ENCODE measurements at places on chromosomes 2 and 18.
A peak's percentile ranks its signal among the peaks of the same experiment; 100 is the strongest.

- no peak for DNase-seq
These were observed 21.1 kb downstream of the TBC1D8 start for GRCh38 chr2:101130081-101130480.

DNA sequence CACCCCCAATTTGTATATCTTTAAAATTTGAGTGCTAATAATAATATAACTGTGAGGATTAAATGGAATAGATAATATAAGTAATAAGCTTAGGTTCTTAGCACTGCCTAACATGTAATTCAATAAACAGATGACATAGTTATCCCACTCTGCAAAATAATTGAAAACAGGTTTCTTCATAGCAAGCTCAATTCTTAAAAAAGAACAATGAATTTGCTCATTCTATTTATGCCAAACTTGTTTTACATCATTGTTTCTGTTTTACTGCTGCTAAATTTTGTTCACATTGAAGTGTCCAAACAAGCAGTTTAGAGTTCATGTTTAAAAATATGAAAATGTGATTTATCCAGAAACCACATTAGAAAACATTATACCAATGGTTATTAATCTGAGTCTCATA is 217.0 kb downstream of the MBD5 start:
- DNase-seq: no peak

GRCh38 chr2:24024018-24024417 is 14.1 kb downstream of the MFSD2B start:
- no peak for DNase-seq

- no peak for DNase-seq
These were observed 202.2 kb downstream of the RNF152 start for GRCh38 chr18:61690418-61691138.

DNA sequence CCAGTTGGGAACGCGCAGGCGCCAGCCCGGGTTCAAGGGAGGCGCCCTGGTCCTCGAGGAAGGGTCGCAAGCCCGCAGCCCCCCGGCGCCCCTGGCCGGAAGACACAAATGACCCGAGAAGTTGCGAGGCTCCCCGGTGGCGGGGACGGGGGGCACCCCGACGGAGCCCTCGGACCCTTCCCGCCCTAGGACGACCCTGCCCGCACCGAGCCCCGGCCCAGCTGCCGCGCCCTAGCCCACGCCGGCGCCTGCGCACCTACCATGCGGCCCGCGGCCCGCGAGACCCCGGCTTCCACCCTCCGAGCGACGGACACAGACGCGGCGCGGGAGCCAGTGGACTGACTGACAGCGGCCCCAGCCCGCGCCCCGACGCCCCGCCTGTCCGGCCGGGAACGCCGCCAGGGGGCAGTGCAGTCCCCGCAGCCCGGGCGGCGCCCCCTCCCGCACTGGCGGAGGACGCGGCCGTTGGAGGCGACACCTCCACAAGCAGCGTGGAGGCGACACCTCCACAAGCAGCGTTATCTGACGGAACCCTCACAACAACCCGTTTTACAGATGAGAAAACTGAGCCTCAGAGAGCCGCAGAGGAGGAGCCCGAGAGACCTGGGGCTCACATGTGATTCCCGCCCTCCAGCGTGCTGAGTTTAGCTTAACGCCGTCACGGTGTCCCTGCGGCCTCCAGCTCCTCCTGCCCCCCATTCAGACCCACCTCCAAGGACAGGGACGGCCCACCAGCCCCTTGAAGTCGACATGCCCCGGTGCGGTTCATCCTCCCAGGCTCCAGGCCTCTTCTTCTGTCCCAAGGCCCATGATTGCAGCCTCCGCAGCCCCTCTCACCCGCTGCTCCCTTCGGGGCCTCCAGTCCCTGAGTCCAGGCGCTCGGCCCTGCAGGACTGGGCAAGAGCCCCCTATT is at the start of gene NMUR1:
NMUR1 (minus strand) TSS at position 347 of the 913 bp plus-strand sequence; CDS start at position 263, 84 bp downstream.
- peak; percentile 40 for DNase-seq

DNA sequence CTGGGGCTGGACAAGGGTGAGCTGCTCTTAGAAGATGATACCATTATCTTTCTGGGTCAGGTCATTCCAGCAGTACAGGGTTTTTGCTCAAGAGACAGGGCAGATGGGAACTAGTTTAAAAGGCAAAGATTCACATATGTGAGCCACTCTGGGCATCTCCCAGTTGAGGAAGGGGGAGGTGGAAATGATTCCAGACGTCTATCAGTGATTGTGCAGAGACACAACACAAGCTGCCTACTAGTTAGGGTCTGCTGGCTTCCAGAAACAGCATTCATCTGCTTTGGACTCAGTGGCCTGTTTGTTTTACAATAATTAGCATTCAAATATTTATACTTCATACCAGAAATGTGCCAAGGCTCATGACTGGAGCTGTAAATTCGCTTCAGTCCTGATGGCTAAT is 32.3 kb downstream of the ST6GAL2 start:
- no peak for DNase-seq

GRCh38 chr18:68152770-68153169 is 562.1 kb downstream of the TMX3 start:
- DNase-seq: no peak

GRCh38 chr2:64262071-64262470 is 117.9 kb upstream of the PELI1 start:
- DNase-seq: no peak

GRCh38 chr2:156787517-156787916 is 351.3 kb downstream of the GPD2 start:
- DNase-seq: no peak

DNA sequence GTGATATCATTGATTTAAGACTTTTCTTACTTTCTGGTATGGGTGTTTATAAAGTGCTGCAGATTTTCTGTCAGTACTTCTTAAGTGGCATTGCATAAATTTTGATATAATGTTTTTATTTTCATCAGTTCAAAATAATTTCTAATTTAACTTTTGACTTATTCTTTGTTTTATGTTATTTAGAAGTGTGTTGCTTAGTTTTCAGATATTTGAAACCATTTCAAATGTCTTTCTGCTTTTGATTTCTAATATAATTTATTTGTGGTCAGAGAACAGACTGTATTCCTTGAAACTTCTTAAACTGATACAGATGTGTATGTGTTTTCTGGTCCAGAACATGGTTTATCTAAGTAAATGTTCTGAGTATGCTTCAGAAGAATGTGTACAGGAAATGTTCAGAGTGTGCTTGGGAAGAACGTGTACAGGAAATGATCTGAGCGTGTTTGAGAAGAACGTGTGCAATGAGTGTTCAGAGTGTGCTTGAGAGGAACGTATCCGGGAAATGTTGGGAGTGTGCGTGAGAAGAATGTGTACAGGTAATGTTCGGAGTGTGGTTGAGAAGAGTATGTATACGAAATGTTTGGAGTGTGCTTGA is 265.7 kb upstream of the HS6ST1 start:
- DNase-seq: no peak

GRCh38 chr2:206531996-206532543 is 88.7 kb downstream of the ADAM23 start:
- no peak for DNase-seq

Measured in stimulated activated CD4-positive, alpha-beta T cell treated with anti-CD3 and anti-CD28 coated beads, Interleukin-2, amount 100 ng/mL, for 4 hours (primary cell).